ENCODE measurements at places on chromosomes 3 and 15.
A peak's percentile ranks its signal among the peaks of the same experiment; 100 is the strongest.

DNA sequence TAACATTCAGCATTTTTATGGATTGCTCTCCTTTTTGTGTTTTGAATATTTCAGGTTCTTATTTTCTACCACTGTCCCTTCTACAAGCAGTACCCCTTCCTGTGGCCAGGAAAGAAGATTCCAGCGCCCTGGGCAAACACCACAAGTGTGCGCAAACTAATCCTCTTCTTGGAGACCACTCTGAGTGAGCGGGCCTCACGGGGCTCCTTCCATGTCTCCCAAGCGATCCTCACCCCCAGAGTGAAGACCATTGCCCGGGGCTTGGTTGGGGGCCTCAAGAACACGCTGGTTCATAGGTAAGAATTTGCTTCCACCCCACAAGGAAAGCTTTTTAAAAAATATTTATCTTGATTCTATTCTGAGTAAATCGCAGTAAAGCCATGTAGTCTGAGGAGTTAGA, 118.7 kb upstream of the ZBED2 start:
- DNase-seq = no peak

GRCh38 chr3:160065786-160066185, 77.2 kb downstream of the IL12A start:
- DNase-seq = no peak

DNA sequence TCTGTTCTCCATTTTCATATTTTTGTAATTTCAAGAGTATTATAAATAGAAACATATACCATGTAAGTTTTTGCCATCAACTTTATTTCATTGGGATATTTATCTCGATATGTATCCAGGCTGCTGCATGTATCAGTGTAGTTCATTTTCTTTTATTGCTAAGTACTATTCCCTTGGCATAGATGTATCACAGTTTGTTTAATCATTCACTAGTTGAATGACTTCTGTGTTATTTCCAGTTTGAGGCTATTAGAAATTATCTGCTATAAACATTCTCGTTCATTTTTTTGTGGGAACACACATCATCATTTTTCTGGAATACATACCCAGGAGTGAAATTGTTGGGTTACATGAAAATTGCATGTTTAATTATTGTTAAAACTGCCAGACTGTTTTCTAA, 18.5 kb upstream of the TGFBR2 start:
- no peak for DNase-seq

- DNase-seq = no peak
These were observed 513.6 kb upstream of the KCNMB2 start for GRCh38 chr3:178022599-178022998.

DNA sequence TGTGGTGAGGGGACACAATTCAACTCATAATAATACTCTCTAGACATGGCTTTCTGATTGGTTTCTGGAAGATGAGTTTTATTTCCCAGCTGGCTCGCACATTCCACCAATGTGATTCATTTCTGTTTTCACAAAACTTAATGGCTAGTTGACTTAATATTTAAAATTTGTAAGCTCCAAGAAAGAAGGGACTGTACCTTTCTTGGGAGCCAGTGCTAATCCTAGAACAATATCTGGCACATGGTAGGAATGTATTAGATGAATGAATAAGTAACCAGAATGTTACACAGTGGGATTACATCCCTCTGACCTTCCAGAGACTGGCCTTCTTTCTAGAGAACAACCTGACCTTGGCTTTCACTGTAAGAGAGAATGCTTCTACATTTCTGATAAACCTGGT, 262.8 kb downstream of the RORA start:
- no peak for DNase-seq

DNA sequence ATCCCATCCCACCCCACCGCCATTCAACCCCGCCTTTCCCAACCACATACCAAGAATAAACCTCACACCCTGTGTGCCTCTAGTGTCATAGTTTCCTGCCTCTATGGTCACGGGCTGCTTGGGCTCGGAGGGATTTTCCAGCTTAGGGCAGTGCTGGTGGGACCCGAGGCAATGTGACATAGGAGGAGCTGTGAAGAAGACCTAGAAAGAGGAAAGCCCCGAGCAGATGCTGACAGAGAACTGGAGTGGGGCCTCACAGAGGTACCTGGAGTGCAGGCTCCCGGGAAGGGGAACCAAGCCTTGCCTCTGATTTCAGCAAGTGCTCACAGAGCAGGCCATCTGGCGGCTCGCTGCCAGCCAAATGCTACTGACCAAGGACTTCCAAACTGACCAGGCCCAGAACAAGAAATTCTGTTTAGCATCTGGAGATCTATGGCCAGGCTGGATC, 27.5 kb downstream of the BHLHE40 start:
- peak; percentile 35 for DNase-seq

- DNase-seq = no peak
These were observed 806 bp downstream of the KLHL25 start for GRCh38 chr15:85793641-85794597.

DNA sequence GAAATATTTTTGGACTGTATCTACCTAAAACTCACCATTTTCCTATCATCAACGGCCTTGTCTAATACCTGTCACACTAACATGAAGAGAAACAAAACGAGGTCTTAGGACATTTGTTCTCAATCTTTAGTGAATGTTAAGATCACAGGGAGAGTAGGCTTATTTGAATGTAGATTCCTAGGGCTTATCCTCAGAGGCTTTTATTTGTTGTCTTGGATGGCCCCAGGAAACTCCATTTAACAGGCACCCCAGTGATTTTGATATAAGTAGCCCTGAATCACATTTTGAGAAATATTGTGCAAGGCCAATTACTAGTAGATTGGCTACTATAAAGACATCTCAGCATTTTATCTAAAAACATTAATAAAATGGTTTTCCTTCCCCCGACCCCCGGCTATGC, 367.4 kb downstream of the GAP43 start:
- no peak for DNase-seq

DNA sequence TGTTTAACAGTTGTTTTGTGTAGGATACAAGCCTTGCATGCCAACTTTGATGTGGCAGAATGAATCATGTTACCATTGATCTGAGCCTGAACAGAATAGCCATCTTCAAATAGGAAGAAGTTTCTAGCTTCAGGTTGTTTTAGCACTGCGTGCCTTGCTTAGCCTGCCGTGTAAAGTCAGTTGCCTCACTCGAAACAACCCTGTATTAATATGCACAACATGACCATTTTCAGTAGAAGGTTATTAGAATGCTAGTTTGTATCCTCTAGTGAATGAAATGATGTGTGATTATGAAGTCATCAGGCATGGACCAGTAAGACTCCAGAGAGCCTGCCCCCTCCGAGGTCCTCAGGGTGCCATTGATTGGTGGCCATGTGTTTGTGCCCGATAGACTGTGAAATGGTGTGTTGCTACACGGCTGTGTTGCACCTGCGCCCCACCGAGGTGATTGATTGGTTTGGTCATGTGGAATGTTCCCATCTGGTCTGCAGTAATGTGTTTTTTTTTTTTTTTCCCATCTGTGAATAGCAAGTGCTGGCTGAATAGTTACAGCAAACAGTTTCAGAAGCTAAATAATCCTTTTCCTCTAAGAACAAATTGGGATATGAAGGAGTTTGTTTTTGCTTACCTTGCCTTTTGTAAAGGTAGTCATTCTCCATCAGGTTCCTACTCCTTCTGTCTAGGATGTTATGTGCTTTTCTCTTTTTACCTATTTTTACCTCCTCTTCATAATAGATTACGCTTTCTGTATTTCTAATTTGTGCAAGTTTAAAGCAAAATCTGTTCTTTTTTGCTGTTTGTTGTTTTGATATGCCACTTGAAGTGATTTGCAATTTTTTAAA, 214.9 kb downstream of the TCF12 start:
- DNase-seq = no peak

DNA sequence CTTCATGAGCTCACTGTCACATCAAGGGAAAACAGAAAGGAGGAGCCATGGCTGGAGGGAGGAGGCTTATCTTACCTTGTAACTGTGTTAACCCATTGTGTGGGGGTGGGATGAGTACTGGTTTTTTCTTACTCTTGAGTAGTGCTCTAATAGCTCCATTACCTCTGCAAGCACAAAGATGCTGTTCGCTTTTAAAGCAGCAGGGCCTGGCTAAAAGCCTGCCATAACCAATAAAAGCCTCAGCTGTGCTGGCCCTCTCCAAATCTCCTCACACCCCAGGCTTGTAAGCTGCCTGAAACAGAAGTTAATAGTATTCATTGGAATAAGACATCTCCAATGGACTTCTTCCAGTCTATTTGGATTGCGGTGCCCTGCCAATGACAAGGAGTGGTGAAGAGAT, 544.1 kb downstream of the TUSC7 start:
- no peak for DNase-seq

- no peak for DNase-seq
These were observed 26.8 kb downstream of the EOGT start for GRCh38 chr3:68986496-68987208.

GRCh38 chr3:160781863-160782262, 25.8 kb downstream of the PPM1L start:
- DNase-seq = no peak

- DNase-seq = no peak
These were observed 30.1 kb upstream of the IP6K2 start for GRCh38 chr3:48747015-48747615.

DNA sequence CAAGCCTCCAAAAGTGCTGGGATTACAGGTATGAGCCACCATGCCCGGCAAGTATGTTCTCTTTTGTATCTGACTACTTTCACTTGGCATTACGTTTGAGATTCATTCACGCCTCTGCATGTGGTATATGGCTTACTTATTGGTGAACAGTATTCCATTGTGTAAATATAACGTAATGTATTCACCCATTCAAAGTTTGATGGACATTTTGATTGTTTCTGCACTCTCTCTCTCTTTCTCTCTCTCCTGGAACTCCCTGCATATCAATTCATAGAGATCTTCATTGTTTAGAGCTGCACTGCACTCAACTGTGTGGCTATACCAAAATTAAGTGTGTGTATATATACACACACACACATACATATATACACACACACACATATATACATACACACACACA, 30.4 kb downstream of the SPPL2A start:
- no peak for DNase-seq

DNA sequence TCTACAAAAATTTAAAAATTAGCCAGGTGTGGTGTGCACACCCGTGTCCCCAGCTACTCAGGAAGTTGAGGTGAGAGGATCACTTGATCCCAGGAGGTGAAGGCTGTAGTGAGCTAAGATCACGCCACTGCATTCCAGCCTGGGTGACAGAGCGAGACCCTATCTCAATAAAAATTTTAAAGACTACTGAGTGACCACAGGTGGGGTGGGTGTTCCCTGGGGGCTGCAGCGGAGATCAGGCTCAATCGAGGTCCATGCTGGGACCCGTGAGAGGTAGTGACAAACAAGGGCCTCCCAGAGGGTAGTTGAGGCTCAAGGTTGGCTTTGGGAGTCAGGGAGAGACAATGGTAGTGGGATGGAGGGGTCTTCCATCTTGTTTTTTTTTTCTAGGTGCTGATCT, 38.9 kb upstream of the LIMD1 start:
- no peak for DNase-seq

DNA sequence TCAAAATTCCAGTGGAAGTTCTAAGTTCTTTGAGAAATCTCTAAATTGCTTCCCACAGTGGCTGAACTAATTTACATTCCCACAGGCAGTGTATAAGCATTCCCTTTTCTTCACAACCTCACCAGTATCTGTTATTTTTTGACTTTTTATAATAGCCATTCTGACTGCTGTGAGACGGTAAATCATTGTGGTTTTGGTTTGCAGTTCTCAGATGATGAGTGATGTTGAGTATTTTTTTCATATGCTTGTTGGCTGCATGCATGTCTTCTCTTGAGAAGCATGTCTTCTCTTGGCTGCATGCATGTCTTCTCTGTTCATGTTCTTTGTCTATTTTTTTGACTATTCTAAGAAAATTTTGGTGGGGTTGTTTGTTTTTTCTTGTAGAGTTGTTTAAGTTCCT, 499.6 kb upstream of the CCDC54 start:
- no peak for DNase-seq

GRCh38 chr15:40941068-40941527, 12.0 kb downstream of the DLL4 start:
- no peak for DNase-seq

GRCh38 chr3:128036119-128036518, 16.1 kb upstream of the SEC61A1 start:
- no peak for DNase-seq

- no peak for DNase-seq
These were observed 32.4 kb downstream of the KLHL18 start for GRCh38 chr3:47315069-47315647.

DNA sequence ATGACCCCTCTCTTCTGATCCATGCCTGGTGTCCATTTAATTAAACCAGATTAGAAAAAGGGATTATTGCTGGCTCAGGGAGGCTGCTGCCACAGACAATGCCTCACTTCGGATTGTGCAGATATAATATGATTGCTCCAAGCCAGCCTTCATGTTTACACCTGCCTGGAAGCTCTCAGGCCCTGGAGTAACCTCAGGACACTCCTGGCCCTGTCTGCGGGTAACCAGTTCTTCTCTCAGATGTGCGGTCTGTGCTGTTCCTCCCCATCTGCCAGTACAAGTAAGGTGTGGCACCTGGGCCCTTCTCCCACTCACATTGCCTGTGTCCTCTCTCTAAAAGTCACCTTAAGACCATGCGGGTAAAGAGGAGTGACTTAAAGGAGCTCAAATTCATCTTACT, 8.8 kb upstream of the GOLGA8J start:
- DNase-seq = no peak

DNA sequence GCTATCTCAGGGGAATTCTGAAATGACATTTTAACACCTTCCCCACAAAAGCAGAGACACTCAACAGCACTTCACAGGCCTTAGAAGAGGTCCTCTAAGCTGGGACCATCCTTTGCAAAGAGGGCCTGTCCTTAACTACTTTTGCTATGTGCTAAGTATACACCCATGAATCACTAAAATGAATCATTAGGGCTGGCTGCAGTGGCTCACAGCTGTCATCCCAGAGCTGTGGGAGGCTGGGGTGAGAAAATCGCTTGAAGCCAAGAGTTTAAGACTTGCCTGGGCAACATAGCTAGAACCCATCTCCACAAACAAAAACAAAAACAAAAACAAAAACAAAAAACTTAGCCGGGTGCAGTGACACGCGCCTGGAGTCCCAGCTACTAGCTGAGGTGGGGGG, 53.9 kb upstream of the MELTF start:
- no peak for DNase-seq

- no peak for DNase-seq
These were observed 614.4 kb downstream of the FHIT start for GRCh38 chr3:60636846-60637245.

GRCh38 chr15:52819253-52819652, 29.1 kb upstream of the ONECUT1 start:
- DNase-seq = no peak

GRCh38 chr3:129106866-129107565, 14.6 kb downstream of the RAB43 start:
- DNase-seq = no peak

Data from stimulated activated CD4-positive, alpha-beta T cell treated with anti-CD3 and anti-CD28 coated beads, Interleukin-15, amount 100 ng/mL, for 1 hour (primary cell).